ENCODE measurements at places on chromosomes 3 and 15.

GRCh38 chr3:14525685-14526631 is 14.2 kb downstream of the GRIP2 start:
- H3K27me3 ChIP-seq: no peaks in the 10 kb centered on the region
- 0 out of 2 replicates have a peak, but pooled peaks cover 3% of the 10 kb centered on the region for H3K36me3 ChIP-seq

DNA sequence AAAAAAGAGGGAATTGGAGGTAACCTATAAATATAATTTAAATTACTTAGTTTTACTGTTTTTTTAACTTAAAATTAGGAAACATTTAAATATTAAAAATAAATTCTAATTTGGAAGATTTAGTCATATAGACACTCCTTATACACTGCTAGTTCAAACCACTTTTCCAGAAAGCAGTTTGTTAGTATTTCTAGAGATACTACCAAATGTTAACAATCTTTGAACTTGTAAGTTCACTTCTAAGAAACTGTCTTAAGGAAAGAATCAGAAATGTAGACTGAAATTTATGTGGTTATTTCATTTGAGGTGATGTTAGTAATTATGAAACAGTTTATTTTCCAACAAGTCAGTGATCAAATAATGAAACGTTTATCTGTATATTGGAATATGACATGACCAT is 22.7 kb downstream of the CTDSPL2 start:
- peaks cover 7% of the 10 kb centered on the region for H3K4me1 ChIP-seq
- H3K4me3 ChIP-seq: no peak overlapping the region
- H3K27me3 ChIP-seq: no peaks in the 10 kb centered on the region
- H3K36me3 ChIP-seq: peaks cover 32% of the 10 kb centered on the region

DNA sequence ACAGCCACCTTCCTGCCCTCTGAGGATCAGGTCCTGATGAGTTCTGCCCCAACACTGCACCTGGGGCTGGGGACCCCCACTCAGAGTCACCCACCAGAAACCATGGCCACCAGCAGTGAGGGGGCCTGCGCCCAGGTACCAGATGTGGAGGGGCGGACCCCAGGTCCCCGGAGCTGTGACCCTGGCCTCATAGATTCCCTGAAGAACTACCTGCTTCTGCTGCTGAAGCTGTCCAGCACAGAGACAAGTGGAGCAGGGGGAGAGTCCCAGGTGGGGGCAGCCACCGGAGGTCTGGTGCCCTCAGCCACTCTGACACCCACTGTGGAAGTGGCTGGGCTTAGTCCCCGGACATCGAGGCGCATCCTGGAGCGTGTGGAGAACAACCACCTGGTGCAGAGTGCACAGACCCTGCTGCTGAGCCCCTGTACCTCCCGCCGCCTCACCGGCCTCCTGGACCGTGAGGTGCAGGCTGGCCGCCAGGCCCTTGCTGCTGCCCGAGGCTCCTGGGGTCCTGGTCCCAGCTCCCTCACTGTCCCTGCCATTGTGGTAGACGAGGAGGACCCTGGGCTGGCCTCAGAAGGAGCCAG is 27.0 kb upstream of the SLC28A1 start:
- H3K27ac ChIP-seq: no peak overlapping the region
- DNase-seq: no peak
- peaks cover 4% of the 10 kb centered on the region for H3K36me3 ChIP-seq
- no peaks in the 10 kb centered on the region for H3K27me3 ChIP-seq
- no peak overlapping the region for H3K4me3 ChIP-seq
- H3K4me1 ChIP-seq: no peaks in the 10 kb centered on the region

GRCh38 chr15:73716417-73716816 is 32.2 kb downstream of the CD276 start:
- no peak overlapping the region for H3K4me3 ChIP-seq
- no peaks in the 10 kb centered on the region for H3K27me3 ChIP-seq
- H3K27ac ChIP-seq: no peak overlapping the region
- no peak for DNase-seq

DNA sequence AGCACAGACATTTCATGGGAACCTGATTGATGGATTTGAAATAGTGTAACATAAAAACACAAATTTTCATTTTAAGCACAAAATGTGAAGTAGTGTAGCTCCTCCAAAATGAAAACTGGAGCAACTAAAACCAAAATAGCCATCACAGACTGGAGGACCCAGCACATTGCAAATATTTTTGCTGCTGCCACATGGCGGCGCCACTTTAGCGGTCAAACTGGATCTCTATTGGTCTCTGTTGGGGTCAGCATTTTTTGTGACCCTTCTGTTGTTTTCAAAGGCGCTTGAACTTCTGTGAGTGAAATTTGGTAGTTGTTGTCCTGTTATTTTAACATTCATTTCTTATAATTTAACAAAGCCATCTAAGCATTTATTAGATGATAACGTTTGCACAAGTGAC is 259.9 kb downstream of the IL20RB start:
- no peak overlapping the region for H3K27ac ChIP-seq
- H3K36me3 ChIP-seq: no peaks in the 10 kb centered on the region
- H3K4me1 ChIP-seq: peaks cover 4% of the 10 kb centered on the region
- DNase-seq: peak; percentile 67

DNA sequence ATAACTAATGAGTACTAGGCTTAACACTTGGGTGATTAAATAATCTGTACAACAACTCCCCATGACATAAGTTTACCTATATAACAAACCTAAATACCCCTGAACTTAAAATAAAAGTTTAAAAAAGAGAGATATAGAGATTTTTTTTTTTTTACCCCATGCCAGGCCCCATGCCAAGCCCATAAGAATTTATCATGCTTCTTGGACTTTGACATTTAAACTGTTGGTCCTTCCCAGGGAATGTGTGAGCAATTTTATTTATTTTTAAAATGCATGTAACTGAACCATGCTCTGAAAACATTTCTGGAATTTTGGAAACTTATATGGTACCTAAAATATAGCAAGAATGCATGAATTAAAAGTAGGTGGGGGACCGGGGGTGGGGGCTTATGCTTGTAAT is 26.3 kb downstream of the KLHL6 start:
- H3K4me1 ChIP-seq: peaks cover 23% of the 10 kb centered on the region
- H3K36me3 ChIP-seq: no peaks in the 10 kb centered on the region
- peaks cover 97% of the 10 kb centered on the region for H3K27me3 ChIP-seq
- DNase-seq: no peak

All from WTC11 (cell line).